H4 (cell line): ENCODE measurements at places on chromosomes 6 and 20.

- no peak for DNase-seq
Observed at GRCh38 chr20:35559042-35559693, 17.3 kb downstream of the ERGIC3 start.

DNA sequence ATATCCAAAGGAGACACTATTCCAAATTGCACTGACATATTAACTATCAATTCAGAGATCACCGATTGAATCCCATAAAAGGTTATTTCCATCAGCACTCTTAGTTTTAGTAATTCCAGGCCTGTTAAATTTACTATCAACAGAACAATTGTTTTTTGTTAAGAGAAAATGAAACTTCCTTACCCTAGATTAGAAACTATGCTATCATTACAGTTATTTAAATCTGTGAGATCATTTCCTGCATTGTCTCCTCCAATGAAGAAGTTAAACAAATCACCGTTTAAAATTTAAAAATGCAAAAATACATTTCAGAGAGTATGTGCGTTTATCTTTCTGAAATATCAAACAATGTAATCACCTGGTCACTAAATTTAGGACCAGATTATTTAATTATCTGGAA is 57.5 kb downstream of the HIVEP2 start:
- DNase-seq: no peak

DNA sequence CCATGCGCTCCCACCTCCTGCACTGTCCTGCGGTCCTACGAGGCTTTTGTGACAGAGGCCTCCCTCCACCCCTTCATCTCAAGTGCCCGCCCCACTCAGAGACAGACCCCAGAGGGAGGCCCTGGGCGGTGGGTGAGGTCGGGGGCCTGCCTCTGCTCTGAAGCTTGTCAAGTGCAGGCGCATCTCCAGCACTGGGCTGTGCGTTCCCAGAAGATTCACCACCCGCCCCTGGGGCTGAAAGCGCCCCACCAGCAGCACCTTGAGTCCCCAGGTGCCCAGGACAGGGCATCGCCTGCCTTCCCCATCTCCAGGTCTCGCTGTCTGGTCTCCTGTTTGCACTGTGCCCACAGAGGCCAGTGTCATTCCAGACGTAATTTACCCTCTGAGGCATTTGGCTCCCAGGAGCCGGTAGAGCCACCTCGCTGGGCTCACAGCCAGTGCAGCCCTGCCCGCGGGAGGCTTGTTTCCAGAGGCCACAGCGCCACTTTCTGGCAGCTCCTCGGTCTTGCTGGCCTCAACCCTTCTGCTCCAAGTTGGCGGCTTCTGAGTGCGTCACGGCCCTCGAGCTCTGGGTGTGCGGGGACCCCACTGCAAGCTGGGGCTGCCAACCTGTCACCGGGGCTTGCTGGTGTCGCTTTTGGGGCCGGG is 191.1 kb downstream of the TAF4 start:
- no peak for DNase-seq

DNA sequence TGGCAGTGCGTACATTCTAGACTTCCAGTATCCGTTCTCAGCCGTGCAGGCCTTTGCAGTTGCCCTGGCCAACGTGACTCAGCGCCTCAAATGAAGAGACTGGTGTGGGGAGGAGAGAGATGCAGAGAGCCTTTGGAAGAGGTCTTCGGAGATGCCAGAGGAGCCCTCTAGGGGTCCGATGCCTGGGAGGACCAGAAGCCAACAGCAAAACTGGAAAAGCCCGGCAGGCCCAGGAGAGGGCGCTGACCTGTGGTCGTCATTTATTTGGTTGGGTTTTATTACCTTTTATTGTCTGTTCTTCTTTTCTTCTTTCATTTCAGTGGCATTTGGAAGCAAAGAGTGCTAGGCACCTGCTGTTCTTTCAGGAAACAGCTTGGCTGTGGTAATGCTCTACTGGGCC is 53.3 kb upstream of the TMEM181 start:
- no peak for DNase-seq

GRCh38 chr6:54920628-54921027 is 74.1 kb downstream of the FAM83B start:
- DNase-seq: no peak

DNA sequence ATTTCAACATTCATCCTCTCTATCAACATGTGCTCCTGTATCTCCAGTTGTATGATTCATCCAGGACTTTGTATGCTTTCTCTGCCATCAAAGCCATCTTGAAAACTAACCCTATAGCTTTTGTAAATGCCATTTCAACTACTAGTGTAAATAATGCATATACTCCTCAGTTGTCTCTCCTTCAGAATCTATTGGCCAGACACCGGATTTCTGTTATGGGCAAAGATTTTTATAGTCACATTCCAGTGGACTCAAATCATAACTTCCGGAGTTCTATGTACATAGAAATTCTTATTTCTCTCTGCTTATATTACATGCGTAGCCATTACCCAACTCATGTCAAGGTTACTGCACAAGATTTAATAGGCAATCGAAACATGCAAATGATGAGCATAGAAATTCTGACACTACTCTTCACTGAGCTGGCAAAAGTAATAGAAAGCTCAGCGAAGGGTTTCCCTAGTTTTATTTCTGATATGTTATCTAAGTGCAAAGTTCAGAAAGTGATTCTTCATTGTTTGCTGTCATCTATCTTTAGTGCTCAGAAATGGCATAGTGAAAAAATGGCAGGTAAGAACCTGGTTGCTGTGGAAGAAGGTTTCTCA is 54.8 kb downstream of the PGM3 start:
- DNase-seq: no peak

GRCh38 chr6:152261179-152261578 is 376.0 kb downstream of the SYNE1 start:
- DNase-seq: no peak

GRCh38 chr20:8408587-8409307 is 276.7 kb downstream of the PLCB1 start:
- DNase-seq: no peak

DNA sequence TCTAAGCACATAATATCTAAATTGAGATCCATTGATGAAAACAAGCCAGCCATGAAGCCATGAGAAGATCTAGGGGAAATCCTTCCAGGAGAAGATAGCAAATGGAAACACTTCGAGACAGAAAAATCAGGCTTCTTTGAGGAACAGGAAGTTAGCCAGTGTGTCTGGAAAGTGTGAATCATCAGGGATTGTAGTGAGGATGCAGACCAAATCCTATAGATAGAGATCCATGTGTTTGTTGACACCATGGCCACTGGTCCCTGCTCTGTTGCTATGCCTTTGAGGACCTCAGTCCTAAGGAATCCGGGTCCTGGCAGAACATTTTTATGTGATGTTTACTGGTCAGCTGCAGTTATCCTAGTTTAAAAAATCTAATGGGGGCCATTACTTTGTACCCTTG is 6.6 kb upstream of the ELOVL2 start:
- DNase-seq: peak; percentile 13

DNA sequence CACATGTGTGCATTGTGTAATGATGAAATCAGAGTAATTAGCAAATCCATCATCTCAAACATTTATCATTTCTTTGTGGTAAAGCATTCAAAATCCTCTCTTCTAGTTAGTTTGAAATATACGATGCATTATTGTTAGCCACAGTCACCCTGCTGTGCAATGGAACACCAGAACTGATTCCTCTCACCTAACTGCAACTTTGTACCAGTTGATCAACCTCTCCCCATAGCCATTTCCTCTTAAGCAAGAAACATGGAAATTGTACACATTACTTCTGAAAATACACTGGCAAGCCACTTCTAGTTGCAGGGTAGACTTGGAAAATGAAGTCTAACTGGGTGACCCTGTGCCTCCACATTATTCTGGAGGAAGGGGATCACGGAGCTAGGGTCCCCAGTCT is 58.1 kb upstream of the ESR1 start:
- no peak for DNase-seq

DNA sequence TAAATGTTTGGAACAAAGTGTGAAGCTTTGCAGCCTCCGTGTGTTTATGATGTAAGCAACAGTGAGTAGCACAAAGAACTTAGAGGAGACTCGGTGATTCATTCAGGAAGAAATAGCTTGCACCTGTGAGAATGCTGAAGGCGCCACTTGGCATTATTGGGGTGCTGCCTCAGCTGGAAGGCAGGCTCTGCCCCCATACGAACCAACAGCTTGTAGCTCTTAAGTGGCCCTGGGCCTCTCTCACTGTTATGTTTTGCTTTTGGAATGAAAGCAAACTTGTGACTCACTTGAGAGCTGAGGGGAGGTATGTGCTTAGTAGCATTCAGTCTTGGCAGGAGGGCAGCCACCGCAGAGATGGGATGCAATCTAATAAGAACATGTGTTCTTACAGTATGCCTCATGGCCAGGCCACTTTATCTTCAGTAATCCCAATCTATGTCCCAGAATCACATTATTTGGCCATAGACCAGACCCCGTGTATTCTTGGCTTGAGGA is 310.7 kb downstream of the EYA4 start:
- peak; percentile 91 for DNase-seq

DNA sequence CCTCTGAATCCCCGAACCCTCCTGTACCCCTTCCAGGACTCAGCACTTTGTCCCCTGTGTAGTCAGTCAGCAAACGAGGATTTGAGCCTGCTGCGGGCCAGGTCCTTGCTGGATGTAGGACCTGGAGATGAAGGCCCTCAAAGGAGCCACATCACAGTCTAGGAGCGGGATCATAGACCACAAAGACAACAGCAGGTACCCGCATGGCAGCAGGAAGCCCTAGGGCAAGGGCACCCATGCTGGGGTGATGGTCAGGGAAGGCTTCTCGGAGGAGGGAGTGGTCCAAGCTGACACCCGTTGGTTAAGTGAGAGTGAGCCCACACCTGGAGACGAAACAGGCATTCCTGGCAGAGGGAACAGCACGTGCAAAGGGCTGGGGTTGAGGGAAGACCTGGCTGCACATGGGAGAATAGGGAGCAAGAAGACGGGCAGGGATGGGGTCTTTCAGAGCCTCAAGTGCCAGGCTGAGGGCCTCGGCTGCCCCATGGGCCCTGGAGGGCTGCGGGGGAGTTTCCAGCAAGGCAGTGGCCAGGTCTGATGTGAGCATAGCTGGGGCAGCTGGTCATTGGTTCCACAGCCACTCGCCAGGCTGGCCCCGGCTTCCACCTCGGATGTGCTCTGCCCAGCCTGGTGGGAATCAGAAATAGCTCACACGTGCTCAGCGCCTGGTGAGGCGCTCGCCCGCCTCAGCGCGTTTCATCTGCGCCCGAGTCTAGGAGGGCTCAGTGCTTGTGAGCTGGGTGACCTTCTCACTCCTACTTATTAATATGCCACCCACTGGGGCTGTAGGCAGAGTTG is 15.0 kb downstream of the DLGAP4 start:
- no peak for DNase-seq

DNA sequence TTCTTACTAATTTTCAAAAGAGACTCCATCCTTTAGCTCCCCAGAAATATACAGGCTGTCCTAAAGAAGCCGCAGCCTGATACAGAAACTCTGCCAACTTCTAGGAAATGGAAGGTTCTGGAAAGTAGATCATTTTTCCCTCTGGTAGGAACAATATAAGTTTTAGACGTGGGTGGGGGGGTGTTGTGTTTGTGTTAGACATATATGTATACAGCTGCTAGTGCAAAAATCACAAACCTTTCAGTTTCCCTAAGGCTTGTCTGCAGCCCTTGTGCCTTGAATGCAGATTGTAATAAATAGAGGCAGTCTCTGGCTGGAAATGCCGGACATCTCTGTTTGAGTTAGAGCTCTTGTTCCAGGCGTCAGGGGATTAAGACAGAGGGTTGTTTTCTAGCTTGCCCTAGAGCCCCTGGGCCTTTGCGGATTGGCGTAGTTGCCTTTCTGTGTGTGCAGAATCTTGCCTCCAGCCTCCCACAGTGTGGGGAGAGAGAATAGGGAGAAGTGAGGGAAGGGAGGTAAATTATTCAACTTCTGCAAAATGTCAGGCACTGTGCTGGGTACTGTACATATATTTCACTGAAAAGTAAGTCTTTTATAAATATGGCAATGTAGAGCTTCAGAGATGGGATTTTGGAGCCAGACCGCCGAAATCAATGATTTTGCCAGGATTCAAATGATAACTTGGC is 269.7 kb downstream of the PRL start:
- no peak for DNase-seq

- no peak for DNase-seq
Observed at GRCh38 chr6:159913862-159914564, 23.2 kb downstream of the MAS1 start.

- DNase-seq: no peak
Observed at GRCh38 chr6:110541701-110542309, 65.4 kb upstream of the SLC22A16 start.

DNA sequence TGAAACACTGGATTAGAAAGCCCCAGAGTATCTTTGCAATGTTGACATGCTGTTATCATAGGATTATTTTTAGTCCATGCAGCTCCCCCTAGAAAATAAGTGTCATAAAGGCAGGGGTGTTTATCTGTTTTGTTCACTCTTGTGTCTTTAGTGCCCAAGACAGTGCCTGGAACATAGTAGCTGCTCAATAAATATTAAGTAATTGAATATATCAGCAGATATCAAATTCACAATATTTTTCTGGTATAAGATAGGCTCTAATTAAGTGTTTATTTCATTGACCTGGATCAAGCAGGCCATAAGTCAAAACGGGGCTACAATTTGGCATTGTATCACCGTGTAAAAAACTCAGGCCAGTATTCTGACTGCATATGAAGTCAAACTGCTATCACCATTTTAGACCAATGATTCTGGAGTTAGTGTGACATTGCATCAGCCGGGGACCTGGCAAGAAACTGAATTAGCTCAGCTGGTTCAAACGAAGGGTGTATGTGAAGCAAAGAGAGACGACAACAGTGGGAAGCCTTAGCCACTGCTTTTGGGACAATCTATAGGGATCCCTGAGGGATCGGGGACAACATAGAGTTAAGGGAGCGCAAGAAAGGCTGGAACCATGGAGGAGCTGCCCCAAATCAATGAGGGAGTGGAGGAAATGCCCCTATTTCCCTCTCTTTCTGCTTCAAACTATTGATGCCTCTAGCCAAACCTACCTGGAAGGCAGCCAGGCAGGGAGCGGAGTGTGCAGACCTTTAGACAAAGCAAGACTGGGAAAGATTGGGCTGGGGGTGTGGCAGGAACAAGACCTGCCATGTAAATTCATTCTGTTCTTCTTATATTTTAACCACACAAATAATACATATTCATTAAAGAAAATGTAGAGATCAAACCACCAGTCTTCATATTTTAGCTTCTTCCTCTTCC is 112.2 kb downstream of the PLEKHG1 start:
- no peak for DNase-seq

DNA sequence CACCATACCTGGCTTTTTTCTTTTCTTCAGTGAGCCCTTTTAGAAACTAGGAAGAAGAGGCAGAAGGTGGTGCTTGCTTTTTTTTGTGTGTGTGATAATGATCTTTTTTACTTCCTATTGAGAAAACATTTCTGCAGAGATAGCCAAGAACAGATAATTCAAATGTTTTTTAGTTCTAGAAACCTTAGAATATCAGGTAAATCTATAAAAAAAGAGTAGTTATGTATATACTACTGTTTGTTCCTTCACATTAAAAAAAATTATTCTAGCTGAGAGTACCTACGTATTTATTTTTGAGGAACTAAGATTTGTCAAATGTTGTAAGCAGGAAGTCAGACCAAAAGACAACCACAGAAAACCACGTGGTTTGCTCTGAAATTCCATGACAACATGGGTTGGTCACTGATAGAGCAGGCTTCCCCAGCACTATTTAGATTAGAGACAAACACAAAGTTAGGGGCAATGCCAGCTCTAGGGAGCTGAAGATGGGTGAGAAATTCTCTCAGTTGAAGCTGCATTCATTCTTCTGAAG is 12.8 kb downstream of the STK4 start:
- peak; percentile 70 for DNase-seq

- no peak for DNase-seq
Observed at GRCh38 chr6:157602521-157603295, 220.3 kb upstream of the SNX9 start.
